Caco-2 (cell line): ENCODE measurements at places on chromosomes 16 and 17. TPM values are rescaled to one million over a fixed set of nuclear protein-coding genes. Genes with fewer than 3 reads are reported as not detected.
A peak's percentile ranks its signal among the peaks of the same experiment; 100 is the strongest.

GRCh38 chr17:79082311-79083190 lies 7.9 kb downstream of the ENGASE start:
- peak; percentile 60 for DNase-seq

Gene AXIN2
- total RNA-seq, result 141 and 168 TPM in 2 replicates

DNA sequence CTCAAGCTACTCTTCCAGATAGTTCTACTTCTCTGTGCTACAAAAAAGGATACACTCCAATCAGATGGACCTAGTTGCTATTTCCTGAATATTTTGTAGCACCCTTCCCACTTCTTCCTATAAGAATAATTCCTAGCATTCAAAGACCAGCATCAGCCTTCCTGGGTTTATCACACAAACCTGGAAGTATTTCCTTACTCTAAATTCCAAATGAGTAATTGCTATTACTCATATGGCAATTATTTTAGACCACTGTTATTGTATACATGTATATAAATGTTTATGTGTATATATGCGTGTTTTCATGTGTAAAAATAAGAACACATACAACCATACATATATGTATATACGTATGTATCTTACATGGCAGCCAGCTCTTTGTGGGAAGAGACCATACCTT lies 130.6 kb downstream of the MYO1D start:
- no peak for DNase-seq

- DNase-seq, result no peak
These were observed 140.7 kb downstream of the KATNIP start for GRCh38 chr16:27690608-27691007.

Gene CTRB2
- not detected in 2 replicates for total RNA-seq

GRCh38 chr16:971981-972315 lies 1.2 kb upstream of the LMF1 start:
- no peak for DNase-seq

- no peak for DNase-seq
These were observed 87.3 kb downstream of the C16orf78 start for GRCh38 chr16:49460786-49461470.

DNA sequence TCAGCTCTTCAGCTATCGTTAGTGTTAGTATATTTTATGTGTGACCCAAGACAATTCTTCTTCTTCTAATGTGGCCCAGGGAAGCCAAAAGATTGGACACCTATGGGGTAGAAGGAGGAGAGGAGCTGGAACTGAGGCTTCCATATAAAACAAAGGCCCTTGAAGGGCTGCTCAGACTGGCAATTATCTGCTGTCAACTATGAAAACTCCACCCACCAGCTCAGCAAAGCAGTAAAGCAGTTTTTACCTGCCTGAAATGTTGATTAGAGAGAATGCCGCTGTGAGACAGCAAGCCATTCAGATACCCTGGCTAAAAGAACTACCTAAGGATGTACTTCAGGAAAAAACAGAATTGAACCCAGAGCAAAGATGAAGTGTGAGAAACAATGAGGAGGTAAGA lies 45.9 kb upstream of the GNAO1 start:
- DNase-seq, result no peak

DNA sequence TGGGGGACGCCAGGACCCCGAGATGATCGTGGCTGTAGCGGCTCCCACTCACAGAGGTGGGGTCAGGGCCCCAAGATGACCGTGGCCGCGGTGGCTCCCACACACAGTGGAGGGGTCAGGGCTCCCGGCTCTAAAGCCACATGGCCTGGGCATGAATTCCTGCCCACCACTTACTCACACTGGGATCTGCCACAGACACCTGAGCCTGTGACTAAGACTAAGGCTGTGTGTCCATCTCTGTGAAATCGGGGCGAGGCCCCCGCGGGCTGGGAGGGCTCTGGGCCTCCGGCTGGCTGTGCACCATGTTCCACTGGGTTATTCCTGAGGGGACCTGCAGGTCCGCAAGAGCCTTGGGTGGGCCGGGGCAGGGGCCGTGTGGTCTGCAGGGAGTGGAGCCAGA lies 18.5 kb downstream of the ZFPM1 start:
- no peak for DNase-seq

DNA sequence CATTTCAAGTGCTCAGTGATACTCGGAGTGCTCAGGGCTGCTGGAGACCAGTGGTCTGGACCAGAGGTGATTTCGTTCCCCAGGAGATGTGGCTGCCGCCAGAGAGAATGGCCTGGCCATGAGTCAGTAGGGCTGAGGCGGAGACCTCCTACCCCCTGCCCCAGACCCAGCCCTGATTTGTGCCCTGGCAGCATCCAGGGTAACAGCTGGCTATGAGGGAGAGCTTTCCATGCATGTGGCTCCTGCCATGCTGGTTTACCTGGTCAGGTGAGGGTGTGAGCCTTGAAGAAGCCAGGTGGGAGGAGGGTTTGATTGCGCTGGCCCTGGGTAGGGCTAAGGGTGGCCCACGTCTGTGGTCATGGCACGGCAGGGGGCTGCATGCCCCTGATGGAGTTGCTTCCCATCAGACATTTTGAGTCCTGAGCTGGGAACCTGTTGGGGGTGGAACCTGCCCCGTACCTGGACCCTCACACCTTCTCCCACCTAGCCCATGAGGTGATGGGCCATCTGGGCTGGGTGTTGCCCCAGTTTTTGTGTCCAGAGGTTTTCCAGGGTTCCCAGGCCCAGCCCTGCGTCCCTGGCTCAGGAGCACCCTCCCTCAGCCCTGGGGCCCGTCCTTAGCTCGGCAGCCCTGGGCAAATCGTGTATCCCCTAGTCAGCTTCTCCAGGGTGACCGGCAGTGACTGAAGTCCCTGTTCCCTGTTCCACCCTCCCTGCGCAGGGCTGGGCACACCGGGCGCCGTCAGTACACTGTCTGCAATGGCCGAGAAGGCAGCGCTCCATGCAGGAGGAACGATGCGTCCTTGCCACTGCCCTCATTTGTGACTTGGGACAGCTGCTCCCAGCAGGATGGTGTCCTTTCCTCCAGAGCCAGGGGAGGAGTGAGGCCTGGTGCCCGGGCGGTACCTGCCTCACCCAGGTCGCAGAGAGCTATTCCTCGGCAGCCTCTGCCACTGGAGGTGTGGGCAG lies 9.0 kb upstream of the CSNK1D start:
- DNase-seq, result no peak

DNA sequence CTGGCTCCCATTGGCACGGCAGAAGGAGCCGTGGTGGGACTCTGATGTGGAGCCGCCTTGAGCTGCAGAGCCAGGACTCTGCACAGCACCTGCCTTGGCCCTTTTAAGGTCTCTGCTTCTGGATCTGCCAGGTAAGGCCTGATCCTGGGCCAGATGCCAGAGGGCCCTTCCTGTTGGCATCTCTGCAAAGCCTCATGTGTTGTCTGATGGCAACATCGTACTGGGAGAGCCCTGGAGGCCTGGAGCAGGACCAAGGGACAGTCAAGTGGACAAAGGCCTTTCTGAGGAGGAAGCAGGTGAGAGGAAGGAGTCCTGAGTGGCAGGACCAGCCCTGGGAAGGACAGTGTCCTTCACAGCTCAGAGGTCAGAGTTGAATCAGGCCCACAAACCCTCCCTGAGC lies 26.1 kb downstream of the SOCS1 start:
- DNase-seq, result no peak

Gene ZNF469
- 0.07 and 0.12 TPM in 2 replicates for total RNA-seq

- DNase-seq, result peak; percentile 92
These were observed 13.3 kb downstream of the JUP start for GRCh38 chr17:41773190-41773588.
